ENCODE measurements at places on chromosomes 7 and 10. TPM values are rescaled to one million over a fixed set of nuclear protein-coding genes. Genes with fewer than 3 reads are reported as not detected.

The TMEM184A gene
- total RNA-seq, result 0.05 TPM

The NYAP1 gene
- total RNA-seq, result 0.64 TPM

The KDM7A gene
- 40.5 TPM for total RNA-seq

The MRLN gene
- not detected for total RNA-seq

The SDK1 gene
- total RNA-seq, result 0.31 TPM

The PKD1L1 gene
- 1.3 TPM for total RNA-seq

The CPVL gene
- 3.2 TPM for total RNA-seq

The CALHM2 gene
- 19.2 TPM for total RNA-seq

The ZC3HAV1L gene
- total RNA-seq, result 0.40 TPM

The GNAT3 gene
- total RNA-seq, result not detected

The HYAL4 gene
- total RNA-seq, result not detected

The ANLN gene
- total RNA-seq, result 0.35 TPM

The ZCWPW1 gene
- total RNA-seq, result 10.3 TPM

The RHOBTB1 gene
- total RNA-seq, result 1.1 TPM

The STMP1 gene
- 24.5 TPM for total RNA-seq

The TMEM72 gene
- total RNA-seq, result not detected

The TMEM196 gene
- not detected for total RNA-seq

The TRIM50 gene
- total RNA-seq, result not detected

The TYW1B gene
- 5.4 TPM for total RNA-seq
